Suppressor macrophage treated with lipopolysaccharide for 1 hour (primary cell): ENCODE measurements at places on chromosomes 7 and 10.

GRCh38 chr10:75449382-75450074, 18.1 kb downstream of the LRMDA start:
- DNase-seq: peak; percentile 42

- DNase-seq: no peak
These were observed 116.6 kb downstream of the TMEM178B start for GRCh38 chr7:141190495-141190894.

DNA sequence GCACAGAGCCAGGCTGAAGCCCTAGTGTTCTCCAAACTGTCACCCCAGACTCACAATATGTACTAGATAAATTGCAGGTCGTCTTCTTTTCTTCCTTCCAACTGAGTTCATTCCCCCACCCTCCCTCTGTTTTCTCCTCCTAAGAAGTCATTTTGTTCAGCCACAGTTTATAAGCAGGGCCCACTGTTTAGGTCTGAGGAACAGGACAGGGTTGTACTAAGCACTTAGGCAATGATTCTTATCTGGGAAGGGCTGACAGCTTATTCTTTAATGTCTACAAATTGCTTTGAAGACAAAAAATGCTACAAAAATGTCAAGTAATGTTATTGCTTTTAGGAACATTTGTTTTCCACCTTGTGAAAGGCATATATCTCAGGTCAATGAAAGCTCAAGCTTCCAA, 59.1 kb downstream of the CDC123 start:
- DNase-seq: no peak

GRCh38 chr10:10644676-10645385, 372.8 kb upstream of the CELF2 start:
- no peak for DNase-seq

DNA sequence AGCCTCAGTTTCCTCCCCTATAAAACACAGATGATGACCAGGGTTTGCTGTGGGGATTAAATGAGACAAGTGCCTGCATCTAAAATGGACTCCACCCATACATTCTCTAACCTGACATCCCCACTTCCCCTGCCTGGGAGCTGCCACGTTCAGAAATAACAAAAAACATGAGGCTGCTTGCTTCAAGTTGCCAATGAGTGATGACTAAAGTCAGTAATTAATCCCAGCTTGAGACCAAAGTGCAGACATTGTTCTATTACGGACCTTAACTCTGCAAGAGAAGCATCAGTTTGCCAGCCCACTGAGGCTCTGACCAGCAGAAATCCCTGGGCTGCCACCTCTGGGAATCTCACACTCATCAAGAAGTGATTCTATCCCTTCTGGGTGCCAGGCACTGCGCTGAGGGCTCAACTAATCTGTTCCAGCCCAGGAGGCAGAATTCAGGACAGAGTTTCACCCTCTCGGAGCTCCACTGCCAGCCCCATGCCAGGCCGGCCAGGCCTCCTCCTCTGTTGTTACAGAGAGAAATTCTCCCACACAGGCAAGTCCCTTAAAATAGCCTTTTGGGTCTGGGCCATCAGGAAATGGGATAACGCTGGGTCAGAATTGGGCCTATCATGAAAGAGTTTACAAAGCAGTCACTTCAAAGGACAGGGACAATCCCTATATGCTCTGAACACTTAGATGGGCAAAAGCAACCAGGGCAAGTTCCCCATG, 11.4 kb downstream of the SH3PXD2A start:
- DNase-seq: no peak

- no peak for DNase-seq
These were observed 52.8 kb upstream of the PTER start for GRCh38 chr10:16384021-16384420.
